Activated naive CD8-positive, alpha-beta T cell treated with anti-CD3 and anti-CD28 coated beads, Interleukin-2, amount 50 U/mL, for 24 hours (primary cell): ENCODE measurements at places on chromosomes 2 and 18.

DNA sequence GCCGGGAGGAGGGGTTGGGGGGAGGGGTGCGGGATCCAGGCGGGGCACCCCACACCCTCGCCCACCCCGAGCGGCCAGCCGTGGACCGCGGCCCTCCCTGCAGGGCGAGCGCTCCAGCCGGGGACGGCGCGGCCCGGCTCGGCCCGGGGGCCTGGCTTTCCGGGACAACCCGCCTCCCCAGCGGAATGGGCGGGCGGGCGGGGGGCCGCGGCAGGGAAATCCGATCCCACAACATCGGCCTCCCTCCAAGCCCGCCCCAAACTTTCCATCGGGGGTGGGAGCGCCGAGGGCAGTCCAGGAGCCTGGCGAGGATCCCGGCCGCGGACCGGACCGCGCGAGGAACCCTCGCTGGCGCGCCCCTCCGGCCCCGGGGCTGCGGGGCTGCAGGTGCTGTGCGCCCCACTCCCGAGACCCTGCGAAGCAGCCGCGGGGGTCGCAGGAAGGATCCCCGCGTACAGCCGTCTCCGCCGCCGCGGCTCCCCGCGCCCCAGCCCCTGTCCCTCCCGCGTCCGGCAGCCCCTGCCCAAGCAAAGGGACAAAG, 529 bp downstream of the SEMA4C start:
- no peak overlapping the region for H3K27ac ChIP-seq
- peaks cover 6% of the 10 kb centered on the region for H3K27me3 ChIP-seq
- DNase-seq: no peak
- H3K36me3 ChIP-seq: no peaks in the 10 kb centered on the region

GRCh38 chr2:113012436-113013335, 7.4 kb downstream of the IL36A start:
- H3K4me1 ChIP-seq: no peaks in the 10 kb centered on the region
- no peaks in the 10 kb centered on the region for H3K36me3 ChIP-seq
- H3K27ac ChIP-seq: no peak overlapping the region
- no peak for DNase-seq
- H3K4me3 ChIP-seq: no peak overlapping the region
- H3K27me3 ChIP-seq: peaks cover under 1% of the 10 kb centered on the region

DNA sequence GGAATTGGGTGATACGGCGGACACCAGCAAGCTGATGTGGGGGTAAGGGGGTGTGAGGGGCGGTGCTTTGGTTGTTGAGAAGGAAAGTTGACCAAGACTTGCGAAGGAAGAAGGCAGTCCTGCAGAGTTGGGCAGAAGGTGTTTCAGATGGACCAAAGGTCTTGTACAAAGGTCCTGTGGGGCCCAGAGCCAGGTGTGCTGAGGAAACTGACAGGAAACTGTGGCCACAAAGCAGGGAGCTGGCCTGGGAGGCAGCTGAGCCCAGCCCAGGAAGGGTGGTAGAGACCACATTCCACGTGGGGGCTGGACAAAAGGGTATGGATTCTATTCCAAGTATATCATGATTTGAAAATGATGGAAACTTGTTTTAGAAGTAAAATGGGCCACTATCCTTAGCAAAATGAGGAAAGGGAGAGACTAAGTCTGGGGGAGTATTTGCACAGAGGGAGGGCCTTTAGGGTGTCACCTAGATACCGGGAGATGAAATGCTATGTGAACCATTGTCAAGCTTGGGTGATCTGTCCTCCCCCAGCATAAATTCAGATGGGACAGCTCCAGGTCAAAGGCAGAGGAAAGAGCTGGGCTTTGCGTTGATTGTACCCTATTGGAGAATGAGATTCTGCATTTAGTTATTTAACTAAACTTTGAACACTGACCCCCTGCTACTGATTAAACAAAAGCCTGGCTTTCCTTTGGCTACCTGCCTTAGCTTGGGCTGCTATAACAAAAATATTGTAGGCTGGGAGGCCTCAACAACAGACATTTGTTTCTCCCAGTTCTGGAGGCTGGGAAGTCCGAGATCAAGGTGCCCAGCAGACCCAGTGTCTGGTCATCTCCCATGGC, 4.3 kb upstream of the EDAR start:
- no peak overlapping the region for H3K4me3 ChIP-seq
- H3K27me3 ChIP-seq: no peaks in the 10 kb centered on the region
- no peak overlapping the region for H3K27ac ChIP-seq
- peaks cover 8% of the 10 kb centered on the region for H3K4me1 ChIP-seq
- no peaks in the 10 kb centered on the region for H3K36me3 ChIP-seq

GRCh38 chr2:144516981-144517865, 2.7 kb downstream of the ZEB2 start:
- H3K4me3 ChIP-seq: no peak overlapping the region
- peaks cover 40% of the 10 kb centered on the region for H3K4me1 ChIP-seq
- peaks cover 38% of the 10 kb centered on the region for H3K27me3 ChIP-seq
- peaks cover 9% of the 10 kb centered on the region for H3K36me3 ChIP-seq
- no peak overlapping the region for H3K27ac ChIP-seq

GRCh38 chr18:74529811-74530583, 4.3 kb upstream of the CNDP1 start:
- DNase-seq: no peak
- H3K27me3 ChIP-seq: peaks cover 3% of the 10 kb centered on the region
- H3K36me3 ChIP-seq: no peaks in the 10 kb centered on the region
- no peaks in the 10 kb centered on the region for H3K4me1 ChIP-seq
- H3K27ac ChIP-seq: no peak overlapping the region

- H3K27ac ChIP-seq: no peak overlapping the region
- H3K4me3 ChIP-seq: no peak overlapping the region
These were observed 303.3 kb downstream of the DPP10 start for GRCh38 chr2:114745700-114746099.

DNA sequence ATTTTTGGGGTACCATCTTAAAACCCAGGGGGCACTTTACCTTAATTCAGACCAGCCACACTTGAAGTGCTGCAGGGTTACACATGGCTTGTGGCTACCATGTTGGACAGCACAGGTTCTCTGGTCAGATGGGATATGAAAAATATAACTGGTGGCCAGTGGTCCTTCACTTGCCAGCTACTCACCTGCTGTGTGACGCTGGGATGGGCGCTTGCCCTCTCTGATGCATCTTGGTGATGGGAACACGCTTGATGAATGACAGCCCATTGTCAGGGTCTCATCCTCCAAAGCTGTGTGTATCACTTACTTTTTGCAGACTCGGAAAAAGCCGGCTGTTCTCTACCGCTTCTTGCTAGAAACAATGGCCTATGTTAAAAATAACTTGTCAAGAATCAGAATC, 22.5 kb downstream of the HJURP start:
- no peaks in the 10 kb centered on the region for H3K27me3 ChIP-seq
- peaks cover 23% of the 10 kb centered on the region for H3K36me3 ChIP-seq
- H3K4me1 ChIP-seq: no peaks in the 10 kb centered on the region
- DNase-seq: no peak
- H3K4me3 ChIP-seq: no peak overlapping the region

GRCh38 chr2:39515273-39515896, 78.3 kb upstream of the MAP4K3 start:
- DNase-seq: peak; percentile 10
- peaks cover 3% of the 10 kb centered on the region for H3K36me3 ChIP-seq
- peaks cover 49% of the 10 kb centered on the region for H3K4me1 ChIP-seq
- H3K27ac ChIP-seq: peak overlapping the region; percentile 1
- peaks cover 2% of the 10 kb centered on the region for H3K27me3 ChIP-seq

DNA sequence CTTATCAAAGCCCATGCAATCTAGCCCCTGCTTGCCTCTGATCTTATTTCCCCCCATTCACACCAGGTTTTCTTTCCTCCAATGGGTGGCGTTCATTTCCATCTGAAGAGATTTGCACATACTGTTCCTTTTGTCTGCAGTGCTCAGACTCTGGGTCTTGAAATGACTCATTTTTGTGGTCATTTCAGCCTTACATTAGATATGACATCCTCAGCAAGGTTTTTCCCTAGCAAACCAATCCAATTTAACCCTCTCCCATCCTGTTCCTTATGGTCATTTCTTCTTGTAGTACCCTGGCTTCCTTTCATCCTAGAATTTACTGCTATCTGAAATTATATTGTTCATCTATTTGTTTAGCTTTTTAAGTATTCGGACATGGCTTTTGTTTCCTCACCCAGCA, 42.5 kb upstream of the SCN1A start:
- H3K4me1 ChIP-seq: no peaks in the 10 kb centered on the region
- no peak for DNase-seq
- no peak overlapping the region for H3K27ac ChIP-seq
- H3K27me3 ChIP-seq: no peaks in the 10 kb centered on the region

GRCh38 chr2:37421686-37422085, 77.3 kb downstream of the QPCT start:
- H3K36me3 ChIP-seq: no peaks in the 10 kb centered on the region
- no peaks in the 10 kb centered on the region for H3K4me1 ChIP-seq
- no peak overlapping the region for H3K27ac ChIP-seq
- DNase-seq: no peak

- H3K4me3 ChIP-seq: no peak overlapping the region
- peaks cover 3% of the 10 kb centered on the region for H3K36me3 ChIP-seq
- peaks cover 15% of the 10 kb centered on the region for H3K4me1 ChIP-seq
- H3K27ac ChIP-seq: peak overlapping the region; percentile 68
These were observed 134.7 kb downstream of the LDLRAD4 start for GRCh38 chr18:13353084-13353823.

GRCh38 chr2:231894566-231895380, 31.4 kb downstream of the NPPC start:
- DNase-seq: no peak
- no peaks in the 10 kb centered on the region for H3K27me3 ChIP-seq
- no peaks in the 10 kb centered on the region for H3K4me1 ChIP-seq
- H3K4me3 ChIP-seq: no peak overlapping the region
- H3K27ac ChIP-seq: no peak overlapping the region

- no peaks in the 10 kb centered on the region for H3K27me3 ChIP-seq
- DNase-seq: no peak
- H3K36me3 ChIP-seq: peaks cover 19% of the 10 kb centered on the region
- H3K4me1 ChIP-seq: no peaks in the 10 kb centered on the region
- no peak overlapping the region for H3K27ac ChIP-seq
These were observed 34.2 kb downstream of the TRAPPC12 start for GRCh38 chr2:3413697-3414096.

GRCh38 chr2:12921321-12921720, 204.6 kb downstream of the TRIB2 start:
- DNase-seq: no peak
- H3K4me3 ChIP-seq: no peak overlapping the region
- H3K27ac ChIP-seq: no peak overlapping the region

DNA sequence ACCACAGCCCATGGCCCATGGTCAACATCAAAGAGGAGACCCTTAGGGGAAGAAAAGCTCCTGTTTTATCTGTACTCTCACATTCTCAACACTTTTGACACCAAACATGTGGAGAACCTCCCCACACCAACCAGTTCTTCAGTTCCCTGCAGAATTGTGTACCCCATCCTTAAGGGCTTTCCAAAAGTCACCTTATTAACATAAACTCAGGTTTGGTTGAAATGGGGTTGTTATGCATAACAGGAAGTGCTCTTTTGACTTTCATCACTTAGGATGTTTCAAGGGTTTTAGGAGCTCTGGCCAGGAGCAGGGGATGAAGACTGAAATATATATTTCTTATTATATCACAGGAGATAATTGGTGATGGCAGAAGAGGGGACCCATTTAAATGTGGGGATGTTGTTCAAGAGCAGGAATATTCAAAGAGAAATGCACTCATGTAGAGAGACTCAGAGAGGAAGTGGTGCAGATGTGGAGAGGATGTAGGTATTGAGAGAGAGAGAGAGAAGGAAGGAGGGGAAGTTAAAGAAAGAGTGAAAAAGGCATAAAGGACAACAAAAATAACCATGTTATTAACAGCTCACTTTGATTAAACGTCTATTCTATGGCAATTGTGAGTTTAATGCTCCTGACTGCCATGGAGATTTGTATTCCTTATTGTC, 35.2 kb downstream of the SP140L start:
- H3K36me3 ChIP-seq: peaks cover 74% of the 10 kb centered on the region
- no peak overlapping the region for H3K4me3 ChIP-seq
- DNase-seq: no peak

DNA sequence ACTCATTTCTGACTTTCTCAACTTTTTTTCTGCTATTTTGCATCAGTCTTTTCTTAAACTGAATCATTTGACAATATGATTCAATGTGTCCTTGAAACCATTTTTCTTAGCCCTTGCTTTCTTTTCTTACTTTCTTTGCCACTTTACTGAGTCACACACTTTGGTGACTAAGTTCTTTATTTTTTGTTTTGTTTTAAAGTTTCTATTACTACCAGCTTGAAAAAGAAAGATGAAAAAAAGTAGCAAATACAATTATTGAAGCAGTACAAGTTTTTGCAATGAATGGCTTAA, 116.5 kb downstream of the DOCK10 start:
- H3K4me1 ChIP-seq: peaks cover 93% of the 10 kb centered on the region
- peak overlapping the region; percentile 58 for H3K4me3 ChIP-seq
- peaks cover 64% of the 10 kb centered on the region for H3K36me3 ChIP-seq
- DNase-seq: no peak

DNA sequence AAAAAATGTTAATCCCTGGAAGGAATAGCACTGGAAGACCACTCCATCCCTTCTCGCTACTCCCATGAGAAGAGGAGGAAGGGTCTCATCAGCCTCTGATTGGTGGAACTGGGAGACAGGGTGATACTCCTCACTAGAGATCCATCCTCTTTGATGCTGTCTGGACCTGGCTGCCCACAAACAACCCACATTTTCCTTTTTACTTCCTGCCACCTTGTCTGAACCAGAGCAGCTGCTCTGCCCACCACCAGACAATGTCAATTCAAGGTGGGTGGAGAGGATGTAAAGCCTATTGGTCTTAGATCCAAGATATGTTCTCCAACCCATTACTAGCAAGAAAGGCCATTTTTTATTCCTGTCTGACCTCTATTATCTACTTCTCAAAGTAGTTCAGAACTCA, 246.9 kb upstream of the TANK start:
- H3K27me3 ChIP-seq: no peaks in the 10 kb centered on the region
- no peak for DNase-seq
- H3K27ac ChIP-seq: no peak overlapping the region

- no peaks in the 10 kb centered on the region for H3K36me3 ChIP-seq
- no peak overlapping the region for H3K27ac ChIP-seq
- H3K4me3 ChIP-seq: no peak overlapping the region
- no peak for DNase-seq
These were observed 30.0 kb upstream of the NPC1 start for GRCh38 chr18:23616258-23616657.

DNA sequence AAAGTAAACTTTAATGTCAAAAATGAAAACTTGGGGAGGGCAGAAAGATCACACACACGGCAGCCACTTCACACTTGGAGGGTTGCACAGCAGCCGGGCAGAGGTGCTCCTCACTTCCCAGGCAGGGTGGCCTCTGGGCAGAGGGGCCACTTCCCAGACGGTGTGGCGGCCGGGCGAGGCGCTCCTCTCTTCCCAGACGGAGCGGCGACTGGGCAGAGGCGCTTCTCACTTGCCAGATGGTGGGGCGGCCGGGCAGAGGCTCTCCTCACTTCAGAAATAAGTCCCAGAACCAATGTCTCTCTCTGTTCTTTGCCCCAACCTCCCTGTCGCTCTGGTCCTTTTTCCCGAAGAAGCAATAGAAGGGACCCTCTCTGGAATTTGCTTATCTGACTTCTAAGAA, 65.7 kb upstream of the LRPPRC start:
- H3K4me3 ChIP-seq: no peak overlapping the region
- H3K36me3 ChIP-seq: no peaks in the 10 kb centered on the region
- H3K27ac ChIP-seq: no peak overlapping the region
- H3K4me1 ChIP-seq: no peaks in the 10 kb centered on the region
- no peak for DNase-seq

- peak; percentile 32 for DNase-seq
- H3K4me1 ChIP-seq: peaks cover 26% of the 10 kb centered on the region
- H3K27me3 ChIP-seq: peaks cover 24% of the 10 kb centered on the region
These were observed 251.3 kb downstream of the ANAPC1 start for GRCh38 chr2:111632661-111633060.
